ENCODE measurements at places on chromosomes 6 and 20. TPM values are rescaled to one million over a fixed set of nuclear protein-coding genes. Genes with fewer than 3 reads are reported as not detected.

- H3K4me1 ChIP-seq = peaks cover 34% of the 10 kb centered on the region
- peak within 1 kb of the TSS; percentile 86 for H3K4me3 ChIP-seq
- peak within 1 kb of the TSS; percentile 96 for H3K27ac ChIP-seq
- H3K36me3 ChIP-seq = peaks cover 3% of the 10 kb centered on the region
Observed at GRCh38 chr20:44210406-44211176, at the start of gene OSER1. OSER1 (minus strand) TSS chr20:44210771; CDS start chr20:44206957, 3,814 bp downstream.

- no peaks in the 10 kb centered on the region for H3K4me1 ChIP-seq
- no peak for DNase-seq
- no peaks in the 10 kb centered on the region for H3K36me3 ChIP-seq
- no peak overlapping the region for H3K27ac ChIP-seq
Observed at GRCh38 chr6:134738211-134738885, 211.6 kb downstream of the ALDH8A1 start.

- no peaks in the 10 kb centered on the region for H3K36me3 ChIP-seq
- no peaks in the 10 kb centered on the region for H3K4me1 ChIP-seq
- H3K27ac ChIP-seq = no peak overlapping the region
- no peak for DNase-seq
- no peaks in the 10 kb centered on the region for H3K27me3 ChIP-seq
- no peak overlapping the region for H3K4me3 ChIP-seq
Observed at GRCh38 chr6:51303338-51303737, 484.7 kb downstream of the TFAP2B start.

GRCh38 chr6:79011940-79012339, 66.1 kb downstream of the PHIP start:
- no peaks in the 10 kb centered on the region for H3K27me3 ChIP-seq
- H3K4me1 ChIP-seq = no peaks in the 10 kb centered on the region
- H3K4me3 ChIP-seq = no peak overlapping the region
- no peak overlapping the region for H3K27ac ChIP-seq

GRCh38 chr20:57987659-57988058, 240.8 kb downstream of the ANKRD60 start:
- H3K4me3 ChIP-seq = no peak overlapping the region
- H3K27me3 ChIP-seq = no peaks in the 10 kb centered on the region
- no peak overlapping the region for H3K27ac ChIP-seq
- no peaks in the 10 kb centered on the region for H3K36me3 ChIP-seq
- H3K4me1 ChIP-seq = no peaks in the 10 kb centered on the region
- no peak for DNase-seq

DNA sequence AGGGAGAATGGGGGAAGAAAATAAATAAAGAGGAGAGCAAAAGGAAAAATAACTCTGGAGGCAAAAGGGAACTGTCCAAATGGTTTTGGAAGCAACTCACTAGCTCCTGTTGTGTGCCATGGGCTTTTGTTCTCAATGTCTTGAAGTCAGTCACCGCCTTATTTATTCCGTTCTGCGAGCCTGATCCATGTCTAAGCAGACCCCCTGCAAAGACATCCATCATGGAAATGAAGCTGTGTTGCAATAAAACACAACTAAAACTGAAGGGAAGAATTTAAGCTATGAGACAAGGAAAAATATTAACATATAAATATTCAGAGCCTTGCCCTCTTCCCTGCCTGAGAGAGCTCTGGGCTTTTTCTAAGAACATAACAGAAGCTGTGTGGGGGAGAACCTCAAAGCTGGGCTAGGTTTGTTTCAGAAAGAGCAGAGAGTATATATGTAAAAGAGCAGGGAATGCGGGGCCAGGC, 373.2 kb upstream of the CNR1 start:
- H3K27me3 ChIP-seq = no peaks in the 10 kb centered on the region
- no peak for DNase-seq
- H3K4me1 ChIP-seq = no peaks in the 10 kb centered on the region
- no peak overlapping the region for H3K4me3 ChIP-seq

Gene DNMT3B
- 0.31 TPM for polyA plus RNA-seq

Gene MOG
- not detected for polyA plus RNA-seq

Gene TUBB1
- 6.8 TPM for polyA plus RNA-seq

GRCh38 chr6:117446861-117447260, 21.1 kb upstream of the ROS1 start:
- H3K4me3 ChIP-seq = no peak overlapping the region
- no peaks in the 10 kb centered on the region for H3K36me3 ChIP-seq
- no peak overlapping the region for H3K27ac ChIP-seq
- no peak for DNase-seq
- H3K27me3 ChIP-seq = peaks cover 5% of the 10 kb centered on the region
- no peaks in the 10 kb centered on the region for H3K4me1 ChIP-seq

DNA sequence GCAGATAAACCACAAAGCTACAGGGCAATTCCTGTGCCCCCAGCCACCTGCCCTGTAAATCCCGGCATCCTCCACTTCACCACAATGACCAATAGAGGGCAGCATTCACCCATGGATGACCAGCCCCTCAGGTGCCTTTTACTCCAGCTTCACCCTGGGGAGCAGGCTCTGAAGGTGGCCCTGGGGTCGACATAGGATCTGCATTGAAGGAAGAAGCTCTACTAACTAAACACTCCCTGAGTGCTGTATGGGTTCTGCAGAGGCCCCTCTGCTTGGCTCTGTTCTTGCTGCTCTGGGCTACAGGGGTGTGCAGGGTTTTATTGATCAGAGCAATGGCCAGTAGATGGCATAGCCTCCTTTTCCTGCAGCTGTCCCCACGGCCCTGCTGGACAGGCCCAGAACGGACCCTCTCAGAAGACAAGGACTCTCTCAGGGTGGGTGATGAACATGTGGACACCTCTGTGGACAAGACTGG, 20.3 kb downstream of the CST4 start:
- no peaks in the 10 kb centered on the region for H3K4me1 ChIP-seq
- peak; percentile 40 for DNase-seq
- H3K36me3 ChIP-seq = no peaks in the 10 kb centered on the region
- H3K4me3 ChIP-seq = no peak overlapping the region

Gene RSPO3
- 0.88 TPM for polyA plus RNA-seq

- H3K4me3 ChIP-seq = peak overlapping the region; percentile 5
- peak; percentile 80 for DNase-seq
- no peaks in the 10 kb centered on the region for H3K27me3 ChIP-seq
- peak overlapping the region; percentile 64 for H3K27ac ChIP-seq
- H3K36me3 ChIP-seq = no peaks in the 10 kb centered on the region
Observed at GRCh38 chr6:44073612-44074438, 53.4 kb downstream of the MRPL14 start.

- no peak for DNase-seq
- no peaks in the 10 kb centered on the region for H3K27me3 ChIP-seq
- H3K36me3 ChIP-seq = no peaks in the 10 kb centered on the region
- no peak overlapping the region for H3K4me3 ChIP-seq
- H3K27ac ChIP-seq = no peak overlapping the region
Observed at GRCh38 chr6:86706449-86706848, 230.9 kb upstream of the HTR1E start.

DNA sequence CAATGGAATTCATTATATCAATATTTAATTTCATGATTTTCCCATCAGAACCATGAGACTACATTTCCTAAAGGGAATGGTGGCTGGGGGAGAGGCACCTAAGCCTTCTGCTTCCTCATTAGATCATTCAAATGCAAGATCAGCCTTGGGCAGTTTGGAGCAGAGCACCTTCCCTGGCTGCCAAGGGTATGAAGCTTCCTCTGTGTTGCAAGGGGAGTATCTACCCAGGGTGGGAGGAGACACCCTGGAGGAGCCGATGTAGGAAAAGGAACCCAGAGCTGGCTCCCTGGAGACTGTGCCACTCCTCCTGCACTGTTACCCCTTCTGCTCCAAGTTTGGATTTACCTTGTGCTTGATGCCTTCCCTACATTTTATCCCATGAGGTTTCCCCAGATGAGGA, 299.7 kb upstream of the PRDM1 start:
- DNase-seq = no peak
- peaks cover 4% of the 10 kb centered on the region for H3K4me1 ChIP-seq
- no peak overlapping the region for H3K27ac ChIP-seq
- H3K27me3 ChIP-seq = no peaks in the 10 kb centered on the region

GRCh38 chr6:71724456-71725125, 161.8 kb upstream of the RIMS1 start:
- no peaks in the 10 kb centered on the region for H3K27me3 ChIP-seq
- no peaks in the 10 kb centered on the region for H3K4me1 ChIP-seq
- no peaks in the 10 kb centered on the region for H3K36me3 ChIP-seq
- no peak for DNase-seq

Gene MYL9
- 243 TPM for polyA plus RNA-seq

DNA sequence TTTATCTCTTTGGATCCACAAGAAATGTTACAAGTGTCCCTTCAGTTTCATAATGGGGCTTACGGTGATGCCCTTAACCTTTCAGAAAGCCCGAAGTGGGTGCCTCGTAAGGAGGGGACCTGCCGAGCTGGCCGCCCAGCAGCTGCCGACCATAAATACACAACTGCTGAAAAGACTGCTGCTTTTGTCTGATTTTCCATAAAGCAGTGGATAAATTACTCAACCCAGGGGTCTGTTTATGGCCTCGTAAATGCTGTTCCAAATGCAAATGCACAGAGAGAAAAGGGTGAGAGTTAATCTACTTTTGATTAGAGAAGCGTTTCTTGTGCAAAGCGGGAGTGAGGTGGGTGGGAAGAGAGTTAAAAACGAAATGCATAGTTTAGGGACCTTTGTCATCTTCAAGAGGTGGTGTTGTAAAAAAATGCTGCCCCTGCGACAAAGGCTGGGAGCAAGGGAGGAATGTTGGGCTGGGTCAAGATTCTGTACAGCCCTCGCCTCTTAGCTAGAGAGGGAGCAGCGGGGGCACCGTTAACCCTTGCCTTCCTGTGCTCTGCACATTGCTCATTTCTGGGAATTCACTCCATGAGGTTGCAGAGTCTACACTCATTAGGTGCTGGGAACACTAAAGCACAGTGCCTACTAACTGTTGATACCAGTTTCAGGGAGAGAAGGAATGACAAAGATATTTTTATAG, 112.0 kb upstream of the MTHFD1L start:
- peaks cover 19% of the 10 kb centered on the region for H3K4me1 ChIP-seq
- no peaks in the 10 kb centered on the region for H3K36me3 ChIP-seq
- H3K4me3 ChIP-seq = no peak overlapping the region
- no peaks in the 10 kb centered on the region for H3K27me3 ChIP-seq

- DNase-seq = no peak
- no peak overlapping the region for H3K27ac ChIP-seq
- H3K4me1 ChIP-seq = peaks cover 3% of the 10 kb centered on the region
- no peaks in the 10 kb centered on the region for H3K27me3 ChIP-seq
- no peak overlapping the region for H3K4me3 ChIP-seq
Observed at GRCh38 chr6:139757784-139758183, 383.3 kb upstream of the CITED2 start.

Gene JPH2
- 2.5 TPM for polyA plus RNA-seq

Gene MAP3K4
- polyA plus RNA-seq = 8.6 TPM

DNA sequence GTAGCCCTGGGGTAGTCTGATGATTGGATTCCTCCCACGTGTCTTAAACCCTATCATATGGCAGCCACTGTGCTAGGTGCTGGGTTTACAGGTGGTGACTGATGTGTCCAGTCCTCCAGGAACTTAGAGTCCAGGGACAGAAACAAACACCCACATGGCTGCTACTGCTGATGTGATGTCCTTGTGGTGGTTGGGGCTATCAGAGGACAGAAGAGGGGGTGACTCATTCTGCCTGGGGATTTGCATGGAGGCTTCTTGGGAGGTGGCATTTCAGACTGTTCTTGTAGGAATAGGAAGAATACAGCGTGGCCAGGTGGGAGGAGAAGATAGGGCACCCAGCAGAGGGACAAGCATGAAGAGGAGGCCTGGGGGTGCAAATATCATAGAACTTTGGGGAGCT, 9.8 kb downstream of the RAET1G start:
- no peak for DNase-seq
- H3K4me3 ChIP-seq = no peak overlapping the region

GRCh38 chr20:33526769-33527168, 36.9 kb downstream of the CBFA2T2 start:
- H3K36me3 ChIP-seq = no peaks in the 10 kb centered on the region
- no peak overlapping the region for H3K27ac ChIP-seq
- DNase-seq = no peak
- no peak overlapping the region for H3K4me3 ChIP-seq
- peaks cover 4% of the 10 kb centered on the region for H3K4me1 ChIP-seq

Gene NKAPL
- polyA plus RNA-seq = 1.4 TPM

DNA sequence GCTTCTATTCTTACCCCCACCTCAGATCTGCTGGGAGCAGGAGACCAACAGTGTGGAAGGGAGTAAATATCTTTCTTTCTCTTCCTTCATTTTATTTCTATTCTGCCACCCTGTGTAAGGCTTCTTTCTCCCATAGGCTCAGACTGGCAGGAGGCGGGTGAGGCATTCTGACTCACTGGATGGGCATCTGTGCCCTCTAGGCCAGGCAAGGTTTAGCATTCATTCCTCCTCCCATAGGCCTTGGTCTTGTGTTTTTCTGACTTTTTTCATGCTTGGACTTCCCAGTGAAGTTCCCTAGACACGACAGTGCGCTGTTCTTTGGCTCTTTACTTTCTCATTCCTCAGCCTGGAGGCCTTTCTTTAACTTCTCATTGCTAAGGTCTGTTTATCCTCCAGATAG, 235.2 kb downstream of the SYNE1 start:
- no peak overlapping the region for H3K4me3 ChIP-seq
- peaks cover 6% of the 10 kb centered on the region for H3K4me1 ChIP-seq

DNA sequence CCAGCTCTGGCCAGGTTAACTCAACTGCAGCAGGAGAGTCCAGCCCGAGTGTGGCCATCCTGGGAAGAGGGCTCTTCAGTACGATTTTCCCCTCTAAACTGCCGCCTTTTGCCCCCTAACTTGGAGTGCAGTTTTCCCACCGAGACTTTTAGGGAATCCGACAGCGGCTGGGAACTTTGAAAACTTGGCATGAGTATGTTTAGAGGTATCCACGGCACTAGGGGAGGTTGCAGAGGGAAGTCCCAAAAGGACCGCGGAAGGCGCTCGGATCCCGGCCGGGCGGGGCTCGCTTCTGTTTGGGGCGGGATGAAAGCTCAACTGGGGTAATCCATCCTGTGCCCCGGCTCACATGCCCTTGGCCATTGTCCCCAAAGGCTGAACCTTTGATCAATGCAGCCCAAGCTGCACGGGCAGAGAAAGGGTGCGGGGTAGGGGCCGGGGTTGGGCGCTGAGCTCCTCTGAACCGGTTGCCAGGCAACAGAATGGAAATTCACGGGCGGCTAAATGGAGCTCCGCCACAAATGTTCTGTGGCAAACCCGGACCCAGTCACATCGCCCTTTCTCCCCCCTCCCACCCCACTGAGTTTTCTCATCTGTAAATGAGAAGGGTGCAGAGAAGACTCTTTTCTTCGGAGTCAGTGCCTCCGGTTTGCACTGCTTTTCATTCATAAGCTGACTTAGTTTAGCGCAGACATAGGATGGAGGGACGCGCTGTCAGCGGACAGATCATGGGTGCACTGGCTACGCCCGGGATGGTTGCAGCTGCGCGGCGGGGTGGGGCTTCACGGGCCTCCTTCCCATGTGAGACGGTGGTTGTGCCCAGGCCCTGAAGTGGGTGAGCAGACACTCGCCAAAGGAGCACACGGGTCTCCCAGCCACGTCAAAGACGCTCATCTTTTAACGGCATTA, 2.3 kb downstream of the BMP6 start:
- peak overlapping the region; percentile 67 for H3K4me3 ChIP-seq
- H3K27ac ChIP-seq = no peak overlapping the region
- H3K27me3 ChIP-seq = peaks cover 66% of the 10 kb centered on the region
- peak; percentile 45 for DNase-seq
- H3K4me1 ChIP-seq = peaks cover 28% of the 10 kb centered on the region
